Muscle of leg (tissue), 16 donors: ENCODE measurements at places on chromosomes 4 and X.
A peak's percentile ranks its signal among the peaks of the same experiment; 100 is the strongest.

DNA sequence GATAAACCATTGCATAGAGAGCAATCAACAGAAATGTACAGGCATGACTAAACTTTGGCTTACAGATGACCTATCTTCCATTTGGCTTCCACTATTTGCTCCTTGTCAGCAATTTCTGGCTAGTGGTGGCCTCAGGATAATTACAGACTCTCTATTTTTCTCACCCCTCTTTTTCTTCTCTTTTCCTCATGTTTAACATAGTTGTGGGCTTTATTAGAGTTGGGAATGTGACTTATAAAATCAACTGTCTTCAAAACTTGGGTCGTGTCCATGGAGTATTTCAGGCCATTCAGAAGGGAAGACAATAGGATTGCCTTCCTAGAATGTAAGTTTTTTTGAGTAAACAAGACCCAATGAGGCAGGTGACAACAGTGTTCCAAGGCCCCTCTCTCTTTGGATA is 236.2 kb downstream of the FRAS1 start:
- no peaks in the 10 kb centered on the region for H3K36me3 ChIP-seq
- peaks cover 14% of the 10 kb centered on the region for H3K4me1 ChIP-seq
- no peak overlapping the region for H3K4me3 ChIP-seq
- H3K27ac ChIP-seq: no peak overlapping the region

- no peaks in the 10 kb centered on the region for H3K36me3 ChIP-seq
- no peaks in the 10 kb centered on the region for H3K27me3 ChIP-seq
- no peak overlapping the region for H3K4me3 ChIP-seq
- no peak for DNase-seq
These were observed 19.7 kb upstream of the CXCL3 start for GRCh38 chr4:74058048-74058651.

DNA sequence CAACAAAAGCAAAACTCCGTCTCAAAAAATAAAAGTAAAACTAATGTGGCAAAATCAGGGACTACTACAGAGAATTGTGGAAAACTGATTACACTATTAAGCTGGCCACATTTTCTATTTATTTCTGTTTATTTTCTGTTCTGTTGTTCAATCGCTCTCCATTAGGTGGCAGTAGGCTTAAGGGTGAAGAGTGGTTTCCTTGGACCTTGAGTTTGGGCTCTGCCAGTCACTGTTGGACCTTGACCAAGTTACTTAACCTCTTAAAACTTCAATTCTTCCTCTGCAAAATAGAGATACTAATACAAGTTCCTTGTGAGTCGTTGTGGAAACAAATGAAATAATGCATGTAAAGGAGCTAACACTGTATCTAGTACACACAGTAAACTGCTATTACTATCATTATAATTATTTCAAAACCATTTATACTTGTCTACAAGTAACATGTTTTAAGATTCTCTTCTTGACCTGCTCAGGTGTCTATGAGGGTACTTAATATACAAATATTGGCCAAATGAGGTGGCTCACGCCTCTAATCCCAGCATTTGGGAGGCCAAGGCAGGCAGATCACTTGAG is 15.2 kb downstream of the HSD17B11 start:
- no peaks in the 10 kb centered on the region for H3K4me1 ChIP-seq
- DNase-seq: peak; percentile 69
- H3K27me3 ChIP-seq: no peaks in the 10 kb centered on the region
- no peak overlapping the region for H3K4me3 ChIP-seq
- peaks cover 8% of the 10 kb centered on the region for H3K36me3 ChIP-seq
- no peak overlapping the region for H3K27ac ChIP-seq

- H3K4me3 ChIP-seq: no peak overlapping the region
- no peaks in the 10 kb centered on the region for H3K4me1 ChIP-seq
- H3K36me3 ChIP-seq: no peaks in the 10 kb centered on the region
- H3K27ac ChIP-seq: no peak overlapping the region
- no peak for DNase-seq
- H3K27me3 ChIP-seq: no peaks in the 10 kb centered on the region
These were observed 460.3 kb downstream of the GBA3 start for GRCh38 chr4:23153076-23153475.

GRCh38 chrX:40607381-40607780 is 15.8 kb upstream of the MPC1L start:
- H3K27ac ChIP-seq: no peak overlapping the region
- H3K4me1 ChIP-seq: no peaks in the 10 kb centered on the region
- DNase-seq: no peak
- H3K36me3 ChIP-seq: no peaks in the 10 kb centered on the region
- H3K4me3 ChIP-seq: no peak overlapping the region
